ENCODE measurements at places on chromosomes 1 and 21.

DNA sequence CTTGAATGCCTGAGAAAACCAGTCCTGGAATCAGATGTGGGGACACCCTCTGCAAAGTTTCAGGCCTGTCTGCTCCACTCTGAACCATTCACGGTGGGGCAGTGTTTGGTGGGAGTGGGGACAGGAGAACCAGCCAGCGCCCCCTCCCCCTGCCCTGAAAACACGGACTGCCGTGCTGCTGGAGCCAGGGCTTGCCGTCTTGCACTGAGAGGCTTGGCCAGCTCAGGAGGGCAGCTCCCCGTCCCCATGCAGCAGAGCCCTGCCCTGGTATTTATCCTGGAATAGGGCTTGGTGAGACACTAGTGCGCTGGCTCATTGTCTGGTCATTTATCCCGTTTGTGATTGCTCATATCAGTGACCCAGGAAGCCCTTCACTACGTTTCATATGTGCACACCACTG lies 3.9 kb downstream of the S100B start:
- DNase-seq, result no peak

- DNase-seq, result peak; percentile 66
Observed at GRCh38 chr1:96416111-96416595, 305.4 kb upstream of the PTBP2 start.

DNA sequence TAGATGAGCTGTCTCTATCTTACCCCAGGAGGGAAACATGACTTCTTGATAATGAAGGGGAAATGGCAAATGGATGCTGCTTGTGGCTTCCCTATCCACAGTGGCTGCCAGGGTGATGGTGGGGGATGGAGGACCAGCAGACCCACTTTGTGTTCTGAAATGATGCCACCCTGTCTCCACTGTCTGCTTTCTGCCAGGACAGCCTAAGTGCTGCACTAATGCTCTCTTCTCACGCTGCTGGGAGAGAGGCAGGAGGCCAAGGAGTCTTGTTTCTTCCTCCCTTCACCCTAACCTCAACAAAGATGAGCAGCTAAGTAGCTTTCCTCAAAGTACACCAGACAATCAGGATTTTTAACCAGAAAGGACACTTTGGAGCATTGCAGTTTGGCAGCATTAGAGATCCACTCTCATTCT lies 36.6 kb downstream of the XCL1 start:
- no peak for DNase-seq

GRCh38 chr1:85587841-85588240 lies 7.3 kb downstream of the CCN1 start:
- DNase-seq, result no peak

DNA sequence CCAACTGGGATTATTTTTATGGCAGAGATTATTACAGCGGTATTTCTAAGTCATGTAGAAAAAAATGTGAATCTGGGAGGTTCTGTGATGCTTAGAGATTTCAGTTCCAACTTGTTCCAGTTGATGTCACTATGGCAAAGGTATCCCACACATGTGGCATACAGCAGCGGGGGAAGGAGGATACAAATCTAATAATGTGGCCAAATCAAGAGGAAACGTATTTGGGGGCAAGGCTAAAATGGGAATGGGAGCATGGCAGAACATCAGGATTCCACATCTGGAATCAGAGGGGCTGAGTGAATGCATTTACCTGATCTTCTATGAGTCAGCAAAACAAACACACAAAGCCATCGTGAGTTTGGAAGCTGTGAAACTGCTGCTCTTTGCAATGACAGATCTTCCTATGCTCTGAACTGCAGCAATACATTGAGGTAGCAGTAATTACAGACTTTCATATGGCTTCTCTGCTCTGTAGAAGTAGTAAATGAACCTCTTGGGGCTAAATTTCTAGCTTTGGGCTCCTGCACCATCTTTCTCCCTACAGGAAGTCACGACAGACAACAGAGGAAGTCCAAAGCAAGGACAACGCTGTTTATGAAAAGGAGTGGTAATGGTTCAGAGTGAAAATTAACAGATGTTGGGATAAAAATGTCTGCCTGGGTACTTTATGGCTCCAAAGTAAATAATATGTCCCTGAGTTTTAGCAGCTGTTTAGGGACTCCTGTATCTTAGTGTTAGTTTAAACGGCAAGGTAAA lies 55.5 kb downstream of the GABPA start:
- peak; percentile 65 for DNase-seq

DNA sequence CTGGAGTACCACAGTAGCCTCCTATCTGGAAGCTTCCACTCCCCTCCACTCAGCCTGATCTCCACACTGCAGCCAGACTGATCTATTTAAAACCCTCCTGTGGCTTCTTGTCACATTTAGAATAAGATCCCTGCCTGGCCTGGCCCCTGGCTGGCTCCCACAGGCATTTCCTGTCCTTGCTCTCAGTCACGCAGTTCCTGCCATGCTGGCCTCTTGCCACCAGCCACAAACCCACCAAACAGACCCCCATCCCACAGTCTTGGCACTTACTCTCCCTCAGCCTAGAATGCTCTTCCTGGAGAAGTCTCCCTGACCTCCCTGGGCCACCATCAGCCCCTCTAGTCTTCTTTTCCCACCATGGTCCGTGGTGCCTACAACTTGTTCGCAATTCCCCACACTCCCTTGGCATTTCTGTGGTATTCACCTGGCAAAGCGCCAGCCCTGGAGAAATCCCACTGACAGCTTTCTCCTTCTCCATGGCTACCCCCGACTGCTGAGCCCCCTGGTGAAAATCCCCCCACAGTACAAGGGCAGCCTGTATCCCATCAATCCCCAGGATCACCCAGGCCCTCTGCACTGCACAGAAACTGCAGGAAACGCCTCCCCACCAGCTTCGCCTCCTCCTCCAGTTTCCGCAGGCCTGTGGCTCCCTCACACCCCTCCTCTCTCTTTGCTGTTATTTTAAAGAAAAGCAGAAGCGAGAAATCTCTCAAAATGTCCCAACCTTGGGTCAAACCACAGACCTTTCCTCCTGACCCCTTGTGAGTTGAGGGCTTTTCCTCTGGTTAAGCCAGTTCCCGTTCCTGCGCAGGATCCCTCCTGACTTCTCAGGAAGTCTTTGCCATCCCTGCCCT lies 94.5 kb downstream of the SYT2 start:
- DNase-seq, result no peak

- DNase-seq, result no peak
Observed at GRCh38 chr1:34768856-34769255, 9.3 kb downstream of the GJB4 start.

- no peak for DNase-seq
Observed at GRCh38 chr1:160519642-160520435, 3.2 kb downstream of the SLAMF6 start.

- no peak for DNase-seq
Observed at GRCh38 chr1:197799271-197799670, 24.0 kb upstream of the DENND1B start.

DNA sequence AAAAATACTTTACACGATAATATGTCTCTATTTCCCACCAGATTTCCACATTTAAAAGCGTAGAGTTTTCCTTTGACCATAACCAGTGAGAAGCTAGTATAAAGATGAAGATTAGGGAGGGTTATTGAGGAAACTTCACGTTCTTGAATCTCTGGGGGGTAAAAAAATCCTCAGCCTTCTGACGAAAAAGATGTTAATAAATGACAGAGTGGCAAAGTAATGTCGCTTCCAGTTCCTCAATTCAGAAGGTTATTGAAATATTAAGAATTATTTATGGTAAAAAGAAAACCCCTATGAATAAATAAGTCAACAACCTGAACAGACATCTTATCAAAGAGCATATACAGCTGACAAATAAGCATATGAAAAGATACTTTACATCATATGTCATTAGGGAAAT lies 241.0 kb downstream of the GPATCH2 start:
- no peak for DNase-seq

GRCh38 chr1:231724041-231724440 lies 97.5 kb downstream of the DISC1 start:
- no peak for DNase-seq

DNA sequence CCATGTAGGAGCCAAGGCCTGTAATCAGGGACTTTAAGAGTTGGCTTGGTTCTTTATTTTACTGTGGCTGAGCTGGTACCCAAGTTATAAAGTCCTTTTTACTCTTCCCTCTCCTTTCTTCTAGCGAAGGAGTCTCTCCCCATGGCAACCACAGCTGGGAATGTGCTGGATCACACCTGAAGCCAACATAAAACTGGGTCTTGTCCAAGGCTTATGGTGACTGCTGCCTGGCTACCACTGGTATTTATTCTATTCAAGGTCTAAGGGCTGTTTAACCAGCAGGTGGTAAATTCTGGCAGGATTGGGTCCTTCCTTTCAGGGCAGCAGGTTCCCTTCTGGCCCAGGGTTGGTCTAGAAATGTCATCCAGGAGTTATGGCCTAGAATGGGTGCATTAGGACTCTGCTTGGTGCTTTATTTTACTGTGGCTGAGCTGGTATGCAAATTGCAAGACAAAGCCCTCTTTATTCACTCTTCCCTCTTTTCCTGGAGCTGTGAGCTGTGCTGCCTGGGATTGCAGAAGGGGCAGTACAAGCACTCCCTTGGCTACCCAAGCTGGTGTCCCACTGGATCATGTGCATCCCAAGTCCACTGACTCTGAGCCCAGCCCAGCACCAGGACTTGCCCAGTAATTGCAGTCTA lies 26.6 kb downstream of the SLC22A15 start:
- no peak for DNase-seq

- DNase-seq, result peak; percentile 52
Observed at GRCh38 chr1:2604844-2605508, 18.4 kb downstream of the PRXL2B start.

DNA sequence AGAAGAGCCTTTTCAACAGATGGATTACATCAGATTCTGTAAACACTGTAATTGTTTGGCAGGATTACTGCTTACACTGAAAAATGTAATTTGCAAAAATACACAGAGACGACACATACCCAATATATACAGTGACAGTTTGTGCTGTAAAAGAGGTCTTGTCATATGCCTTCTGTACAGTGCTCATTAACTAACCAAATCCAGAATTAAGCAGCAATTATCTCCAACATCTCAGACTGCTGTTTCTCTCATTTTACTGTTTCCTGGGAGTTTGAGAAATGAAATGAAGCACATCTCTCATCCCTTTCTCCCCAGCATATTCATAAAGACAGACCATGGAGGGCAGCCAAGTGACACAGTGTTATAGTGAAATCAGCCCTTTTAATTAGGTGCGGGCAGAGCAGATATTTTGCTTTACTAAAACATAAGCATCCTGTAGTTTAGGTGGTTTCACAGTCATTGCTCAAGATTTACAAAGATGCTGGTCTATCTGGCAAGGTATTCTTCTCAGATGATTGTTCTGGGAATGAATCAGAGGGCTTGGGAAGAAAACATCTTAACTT lies 618.4 kb upstream of the USP24 start:
- DNase-seq, result no peak

- peak; percentile 54 for DNase-seq
Observed at GRCh38 chr1:53626616-53627015, 112.3 kb downstream of the GLIS1 start.

GRCh38 chr1:40684669-40685068 lies 6.8 kb upstream of the NFYC start:
- DNase-seq, result no peak

- no peak for DNase-seq
Observed at GRCh38 chr21:19541602-19542001, 1138.0 kb upstream of the TMPRSS15 start.

GRCh38 chr1:47507144-47507543 lies 69.3 kb downstream of the FOXD2 start:
- DNase-seq, result no peak

- no peak for DNase-seq
Observed at GRCh38 chr1:28582248-28582615, 9.8 kb upstream of the RAB42 start.

GRCh38 chr1:168664069-168664834 lies 64.8 kb downstream of the DPT start:
- DNase-seq, result no peak

DNA sequence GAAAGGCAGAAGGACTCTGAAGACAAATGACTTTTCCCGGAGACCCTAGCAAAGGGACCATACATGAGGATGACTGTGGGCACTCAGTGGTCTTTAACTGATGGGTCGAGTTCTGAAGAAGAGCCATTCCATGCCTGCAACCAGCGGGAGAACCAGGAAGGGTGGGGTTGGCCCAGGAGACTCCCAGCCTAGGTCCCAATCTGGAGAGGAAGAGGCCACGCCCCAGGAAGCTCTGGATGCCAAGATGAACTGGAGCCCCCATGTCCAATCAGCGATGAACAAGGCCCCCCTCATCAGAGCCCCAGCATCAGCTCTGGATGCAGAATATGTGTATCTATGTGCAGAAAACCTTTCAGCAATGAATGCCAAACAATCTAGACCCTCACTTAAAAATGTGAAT lies 3.6 kb downstream of the KRTAP10-10 start:
- no peak for DNase-seq

DNA sequence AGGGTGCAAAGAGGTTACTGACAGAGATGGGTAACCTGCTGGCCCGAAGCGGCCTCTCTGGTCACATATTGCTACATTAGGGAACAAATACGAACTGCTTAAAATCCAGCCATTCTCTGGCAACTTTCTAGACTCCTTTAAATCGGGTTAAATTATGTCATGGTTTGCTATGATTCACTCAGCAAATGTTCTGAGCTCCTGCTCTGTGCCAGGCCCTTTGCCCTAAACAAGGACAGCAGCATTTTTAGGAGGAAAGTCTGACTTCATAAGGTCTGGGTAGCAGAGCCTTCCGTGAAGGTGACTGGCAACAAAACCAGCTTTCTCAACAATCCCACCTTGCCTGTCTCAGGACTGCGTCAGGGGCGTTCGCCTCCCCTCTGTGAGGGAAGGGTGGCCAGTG lies 15.4 kb downstream of the ZP4 start:
- DNase-seq, result no peak

GRCh38 chr1:2525572-2525919 lies 850 bp downstream of the PANK4 start:
- no peak for DNase-seq

- DNase-seq, result no peak
Observed at GRCh38 chr1:90730243-90731022, 13.3 kb upstream of the BARHL2 start.

- no peak for DNase-seq
Observed at GRCh38 chr21:36430841-36431240, 45.6 kb downstream of the CHAF1B start.

DNA sequence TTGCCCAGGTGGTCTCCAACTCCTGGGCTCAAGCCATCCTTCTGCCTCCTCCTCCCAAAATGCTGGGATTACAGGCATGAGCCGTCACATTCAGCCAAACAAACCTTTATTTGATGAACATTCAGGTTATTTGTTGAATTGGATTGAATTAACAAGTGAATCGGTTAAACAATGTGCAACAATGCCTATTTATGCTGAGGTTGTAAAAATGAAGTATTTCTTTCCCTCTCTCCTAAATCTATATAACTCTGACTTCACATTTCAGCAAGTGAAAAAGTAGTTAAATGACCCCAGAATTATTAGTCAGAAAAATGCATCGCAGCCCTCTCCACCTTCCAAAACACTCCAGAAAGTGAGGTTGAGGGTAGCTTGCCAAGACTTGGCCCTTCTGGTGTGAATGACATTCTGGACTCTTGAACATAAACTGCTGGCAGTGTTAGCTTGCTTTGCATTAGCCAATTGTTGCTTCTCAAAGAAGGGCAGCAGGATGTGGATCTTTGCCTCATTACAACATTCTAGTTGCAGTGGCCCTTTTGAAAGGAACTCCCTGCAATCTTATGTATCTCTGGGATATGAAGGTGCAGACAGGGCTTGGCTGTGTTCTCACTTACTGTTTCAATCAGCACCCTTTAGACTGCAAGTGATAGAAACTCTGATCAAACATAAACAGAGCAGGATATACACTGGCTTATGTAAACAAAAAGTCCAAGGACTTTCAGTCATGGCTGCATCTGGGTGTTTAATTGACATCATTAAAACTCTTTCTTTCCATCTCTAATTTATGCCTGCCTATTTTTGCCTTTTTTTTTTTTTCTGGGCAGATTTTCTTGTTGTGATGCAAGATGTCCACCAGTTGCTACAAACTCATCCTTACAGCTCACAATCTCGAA lies 22.4 kb downstream of the EDN2 start:
- DNase-seq, result no peak

GRCh38 chr1:218475275-218475674 lies 130.1 kb downstream of the TGFB2 start:
- no peak for DNase-seq

All from left forelimb (tissue), 1 donor.